ENCODE measurements at places on chromosomes 2 and 18. TPM values are rescaled to one million over a fixed set of nuclear protein-coding genes. Genes with fewer than 3 reads are reported as not detected.

The TTR gene
- total RNA-seq = 133 TPM

The REG3A gene
- total RNA-seq = 2,601 TPM

The ADRA2B gene
- 0.19 TPM for total RNA-seq

The RGPD4 gene
- not detected for total RNA-seq

The UGT1A5 gene
- total RNA-seq = not detected

The NEURL3 gene
- 8.6 TPM for total RNA-seq
